ENCODE measurements at places on chromosomes 3 and 15.

- DNase-seq: peak; percentile 48
These were observed 45.7 kb upstream of the LCTL start for GRCh38 chr15:66611257-66612053.

- DNase-seq: no peak
These were observed 246.2 kb upstream of the CHRM5 start for GRCh38 chr15:33722005-33722672.

DNA sequence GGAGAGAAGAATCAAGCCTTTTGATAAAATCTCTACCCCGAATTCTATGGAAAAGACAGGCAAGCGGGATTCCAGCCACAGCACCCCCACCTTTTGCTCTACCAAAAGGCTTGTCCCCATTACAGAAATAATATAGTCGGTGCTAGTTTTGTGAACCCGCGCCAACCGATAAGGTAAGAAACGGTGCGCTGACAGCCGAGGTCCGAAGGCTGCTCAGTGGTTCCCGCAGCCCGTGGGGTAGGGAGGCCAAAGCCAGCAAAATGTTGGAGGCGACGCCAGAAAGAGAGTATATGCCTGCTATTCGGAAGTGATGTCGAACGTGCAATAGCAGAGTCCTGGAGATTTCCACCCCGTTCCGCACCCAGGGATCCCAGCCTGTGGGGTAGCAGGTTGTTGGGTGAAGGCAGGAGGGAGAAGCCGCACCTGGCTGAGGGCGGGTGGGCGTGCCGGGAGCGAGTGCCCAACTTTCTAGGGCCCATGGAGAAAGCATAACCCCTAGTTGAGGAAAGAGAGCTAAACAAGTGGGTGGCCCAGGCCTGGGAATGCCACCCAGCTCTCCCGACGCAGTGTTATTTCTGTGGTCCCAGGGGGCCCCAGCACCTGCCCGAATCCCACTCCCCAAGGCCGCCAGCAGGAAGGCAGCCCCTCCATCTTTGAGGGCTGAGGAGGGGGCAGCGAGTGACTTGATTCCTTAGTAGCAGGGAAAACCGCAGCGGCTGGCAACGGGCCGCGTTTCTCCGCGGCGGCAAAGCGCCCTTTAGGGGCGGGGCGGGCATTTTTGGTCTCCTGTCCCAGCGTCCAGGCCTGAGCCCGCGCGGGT, 7.9 kb upstream of the SOX2 start:
- peak; percentile 66 for DNase-seq

GRCh38 chr3:36823806-36824205, 59.5 kb upstream of the DCLK3 start:
- no peak for DNase-seq

DNA sequence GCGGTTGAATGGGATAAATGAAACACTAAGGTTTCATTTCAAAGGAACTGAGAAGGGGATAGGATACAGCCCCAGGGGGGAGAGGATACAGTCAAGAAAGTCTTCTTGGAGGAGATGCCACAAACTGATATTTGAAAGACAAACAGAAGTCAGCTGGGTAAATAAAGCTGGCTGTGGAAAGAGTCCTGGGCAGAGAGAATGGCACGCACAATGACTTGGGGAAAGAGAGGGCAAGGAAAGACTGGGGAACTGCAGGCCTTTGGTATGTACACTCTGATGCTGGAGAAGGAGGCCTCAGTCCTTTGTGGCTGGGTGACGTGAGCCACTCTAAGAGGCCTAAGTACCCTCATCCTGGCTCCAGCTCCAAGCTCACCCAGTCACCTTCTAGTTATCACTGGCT, 45.2 kb upstream of the LMCD1 start:
- peak; percentile 53 for DNase-seq

GRCh38 chr15:99090938-99091337, 13.9 kb upstream of the SYNM start:
- DNase-seq: peak; percentile 65

- DNase-seq: no peak
These were observed 463.5 kb upstream of the RASGRP1 start for GRCh38 chr15:39028069-39028468.

- no peak for DNase-seq
These were observed 335.7 kb downstream of the MAGI1 start for GRCh38 chr3:65703026-65703425.

DNA sequence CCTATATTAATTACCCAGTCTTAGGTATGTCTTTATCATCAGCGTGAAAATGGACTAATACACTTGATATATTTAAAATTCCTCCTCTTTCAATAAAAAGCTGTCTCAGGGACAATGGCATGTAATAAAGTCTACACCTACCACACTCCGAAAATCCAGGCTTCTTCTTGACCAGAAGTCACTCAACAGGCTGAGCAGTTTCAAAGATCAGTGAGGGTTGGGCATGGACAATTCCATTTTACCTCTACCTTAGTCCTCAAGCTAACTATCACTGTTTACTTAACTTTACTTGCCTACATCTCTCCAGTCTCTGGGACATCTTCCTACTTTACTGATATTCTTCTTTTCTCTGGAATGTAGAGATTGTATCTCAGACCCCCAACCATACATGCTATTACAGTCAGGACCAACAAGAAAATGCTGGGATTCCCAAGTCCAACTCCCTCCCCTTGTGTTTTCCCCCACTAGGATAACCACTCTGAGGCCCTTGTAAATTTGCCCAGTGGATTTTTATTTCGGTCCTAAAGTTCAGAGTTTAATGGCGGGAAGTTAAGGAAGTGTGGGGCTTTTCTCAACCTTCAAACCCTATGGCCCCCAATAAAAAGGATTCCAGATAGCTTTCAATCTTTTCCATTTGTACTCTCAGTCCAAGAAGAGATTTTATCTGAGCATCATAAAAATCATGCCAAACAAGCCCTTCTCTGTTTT, 137.1 kb upstream of the TSC22D2 start:
- DNase-seq: no peak

DNA sequence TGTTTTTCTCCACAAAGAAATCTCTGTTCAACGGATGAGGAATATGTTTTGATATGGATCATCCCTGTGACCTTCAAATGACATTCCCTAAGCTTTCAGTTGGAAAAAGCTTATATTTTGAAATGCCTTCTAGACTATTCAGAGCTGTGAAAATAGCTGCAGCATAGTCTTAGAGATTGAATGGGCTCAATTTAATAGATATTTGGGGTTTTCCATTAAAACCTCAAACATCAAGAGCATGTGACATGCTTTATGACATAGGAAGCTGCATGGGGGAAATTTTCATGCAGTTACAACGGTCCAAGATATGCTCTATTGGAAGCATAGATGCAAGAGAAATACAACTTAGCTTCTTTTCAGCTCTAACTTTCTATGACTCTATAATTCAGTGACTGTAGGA, 102.8 kb downstream of the LSAMP start:
- no peak for DNase-seq

DNA sequence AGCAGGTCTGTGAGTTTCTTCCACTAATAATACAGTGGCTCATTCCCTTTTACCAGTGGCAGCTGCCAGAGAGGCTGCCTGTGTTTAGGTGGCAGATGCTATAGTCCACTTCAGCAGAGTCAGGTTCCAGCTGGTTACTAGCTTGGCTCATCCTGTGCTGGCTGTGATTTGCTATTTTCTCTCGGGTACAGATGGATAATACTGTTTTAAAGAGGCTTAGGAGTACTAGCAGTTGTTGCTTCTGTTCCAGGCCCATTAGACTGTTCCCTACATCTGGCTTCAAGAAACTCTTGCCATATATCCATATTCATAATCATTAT, 41.0 kb downstream of the ZNF609 start:
- DNase-seq: no peak

- DNase-seq: no peak
These were observed 44.6 kb upstream of the NEDD4 start for GRCh38 chr15:56038015-56038414.

DNA sequence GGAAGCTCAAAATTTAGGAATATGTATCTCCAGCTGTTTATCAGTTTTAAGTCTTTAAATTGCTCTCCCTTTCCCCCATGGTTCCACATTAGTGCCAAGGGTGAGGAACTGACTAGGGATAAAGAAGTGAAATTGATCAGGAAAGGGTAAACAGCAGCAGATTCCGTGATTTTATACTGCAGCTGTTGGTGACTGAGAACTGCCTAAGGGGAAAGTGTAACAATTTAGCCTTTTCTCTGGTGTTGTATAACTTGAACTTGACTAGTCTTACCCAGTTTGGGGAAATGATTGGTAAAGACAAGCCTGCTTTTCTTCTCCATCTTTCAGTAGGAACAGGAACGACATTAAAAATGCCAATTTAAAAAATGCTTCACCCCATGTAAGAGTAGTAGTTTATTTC, 5.0 kb downstream of the SPRED1 start:
- DNase-seq: no peak

- no peak for DNase-seq
These were observed 44.9 kb upstream of the PARP14 start for GRCh38 chr3:122635789-122636188.

DNA sequence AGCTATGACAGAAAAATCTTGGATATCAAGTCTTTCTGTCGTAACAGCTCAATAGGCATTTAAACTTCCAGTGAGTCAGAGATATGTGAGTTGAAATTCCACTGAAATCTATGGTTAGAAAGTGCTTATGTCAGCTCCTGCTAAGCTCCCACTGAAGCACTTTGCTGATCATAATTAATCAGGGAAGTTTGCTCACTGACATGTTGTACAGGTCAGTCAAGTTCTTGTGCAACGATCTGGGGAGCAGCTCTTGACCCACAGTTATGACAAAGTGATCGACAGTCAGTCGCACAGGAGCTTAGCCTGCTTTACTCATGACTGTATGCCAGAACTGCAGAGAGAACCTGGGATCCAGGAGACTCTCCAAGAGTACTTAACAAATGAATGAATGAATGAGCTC, 453.5 kb downstream of the SOX2 start:
- no peak for DNase-seq

GRCh38 chr3:124275412-124275811, 283.5 kb upstream of the ROPN1 start:
- DNase-seq: no peak

- no peak for DNase-seq
These were observed 299.2 kb downstream of the ZPLD1 start for GRCh38 chr3:102733791-102734563.

- DNase-seq: no peak
These were observed 161.2 kb upstream of the ABI3BP start for GRCh38 chr3:101154401-101154800.

DNA sequence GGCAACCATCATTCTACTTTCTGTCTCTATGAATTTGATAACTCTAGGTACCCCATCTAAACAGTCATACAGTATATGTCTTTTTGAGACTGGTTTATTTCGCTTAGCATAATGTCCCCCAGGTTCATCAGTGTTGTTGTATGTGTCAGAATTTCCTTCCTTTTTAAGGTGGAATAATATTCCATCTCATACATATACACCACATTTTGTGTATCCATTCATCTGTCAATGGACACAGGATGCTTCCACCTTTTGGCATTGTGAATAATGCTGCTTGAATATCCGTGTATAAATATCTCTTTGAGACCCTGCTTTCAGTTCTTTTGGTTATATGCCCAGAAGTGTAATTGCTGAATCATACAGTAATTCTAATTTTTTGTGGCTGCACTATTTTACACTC, 10.4 kb upstream of the ZFAND6 start:
- no peak for DNase-seq

DNA sequence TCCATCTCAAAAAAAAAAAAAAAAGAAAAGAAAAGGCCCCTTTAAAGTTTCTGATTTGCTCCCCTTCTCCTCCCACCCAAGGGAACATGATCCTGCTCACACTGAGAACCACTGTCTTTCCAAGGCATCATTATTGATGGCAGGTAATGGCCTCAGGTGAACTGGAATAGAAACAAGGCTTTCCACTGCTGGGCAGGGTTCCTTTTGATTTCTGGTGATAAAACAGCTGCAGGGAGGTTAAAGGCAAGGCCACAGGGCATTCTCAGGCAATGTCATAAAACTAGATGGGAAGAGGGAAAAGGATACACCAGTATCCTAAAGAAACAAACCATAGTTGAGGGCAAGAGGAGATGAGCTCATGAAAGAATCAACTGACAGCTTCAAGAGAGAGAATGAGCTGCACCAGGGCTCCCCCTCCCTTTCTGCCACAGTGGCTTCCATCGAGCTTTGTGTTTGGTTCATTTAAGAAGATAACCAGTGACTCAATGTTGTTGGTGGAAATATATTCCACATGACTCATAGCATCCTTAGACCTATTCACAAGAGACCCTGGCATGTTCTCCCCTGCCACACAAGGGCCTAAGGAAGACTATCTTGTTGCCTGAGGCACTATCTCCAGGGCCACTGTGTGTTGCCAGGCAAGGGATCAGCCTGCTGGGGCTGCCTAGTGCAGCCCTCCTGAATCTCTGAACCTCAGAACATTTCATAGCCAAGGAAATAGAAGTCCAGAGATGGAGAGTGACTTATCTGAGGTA, 86.4 kb downstream of the WDR76 start:
- DNase-seq: no peak

DNA sequence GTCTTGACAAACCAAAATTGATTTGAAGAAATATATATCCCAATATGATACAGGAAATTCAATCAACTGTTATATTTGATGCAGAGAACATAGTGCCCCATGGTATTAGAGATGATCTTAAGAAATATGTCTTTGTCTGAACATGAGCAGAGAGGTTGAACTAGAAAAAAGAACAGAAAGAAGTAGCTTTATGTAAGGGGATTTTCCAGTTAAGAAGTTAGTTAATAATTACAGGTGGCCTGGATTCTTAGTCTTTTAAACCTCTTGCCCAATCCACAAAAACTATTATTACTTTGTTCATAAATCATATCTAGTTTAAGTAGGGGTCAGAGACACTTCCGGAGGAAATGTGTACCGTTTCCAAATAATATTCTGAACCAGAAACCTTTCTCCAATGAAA, 1186.7 kb upstream of the EPHA6 start:
- DNase-seq: no peak

- no peak for DNase-seq
These were observed 2.3 kb upstream of the BCHE start for GRCh38 chr3:165839296-165840076.

DNA sequence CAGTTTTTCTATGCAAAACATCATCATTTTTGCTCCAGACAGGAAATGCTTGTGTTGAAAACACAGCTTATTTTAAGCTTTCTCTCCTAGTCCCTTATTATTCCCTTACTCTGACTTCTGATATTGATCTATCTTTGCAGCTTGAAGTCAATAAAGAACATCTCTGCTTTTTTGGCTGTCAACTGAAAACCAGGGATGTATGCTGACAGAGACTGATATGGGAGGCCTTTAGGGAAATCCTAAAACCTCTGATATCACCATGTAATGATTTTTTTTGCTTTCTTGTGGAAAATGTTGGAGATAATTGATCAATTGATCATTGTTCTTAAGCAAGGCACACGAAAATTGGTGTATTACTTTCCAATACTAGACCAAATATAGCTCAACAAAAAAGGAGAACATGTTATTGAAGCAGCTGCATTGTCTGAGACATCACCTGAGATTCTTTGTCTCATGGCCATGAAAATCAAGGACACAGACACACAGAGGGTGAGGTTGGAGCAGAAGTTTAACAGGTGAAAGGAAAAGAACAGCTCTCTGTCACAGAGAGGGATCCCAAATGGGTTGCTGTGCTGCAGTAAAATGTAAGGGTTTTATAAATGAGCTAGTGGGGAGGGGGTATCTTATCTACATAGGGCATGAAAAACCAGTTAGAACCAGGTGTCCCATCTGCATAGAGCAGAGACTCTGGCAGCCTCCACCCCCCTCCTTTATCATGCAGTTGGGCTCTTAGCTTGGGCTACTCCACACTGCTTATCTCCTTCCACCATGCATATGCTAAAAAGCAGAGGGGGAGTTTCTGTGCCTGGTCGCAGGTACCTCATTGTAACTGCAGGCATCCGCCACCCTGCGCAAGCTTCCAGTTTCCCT, 17.0 kb upstream of the SENP7 start:
- DNase-seq: peak; percentile 87

All from endodermal cell (in vitro differentiated cells).